ENCODE measurements at places on chromosomes 11 and 22.

DNA sequence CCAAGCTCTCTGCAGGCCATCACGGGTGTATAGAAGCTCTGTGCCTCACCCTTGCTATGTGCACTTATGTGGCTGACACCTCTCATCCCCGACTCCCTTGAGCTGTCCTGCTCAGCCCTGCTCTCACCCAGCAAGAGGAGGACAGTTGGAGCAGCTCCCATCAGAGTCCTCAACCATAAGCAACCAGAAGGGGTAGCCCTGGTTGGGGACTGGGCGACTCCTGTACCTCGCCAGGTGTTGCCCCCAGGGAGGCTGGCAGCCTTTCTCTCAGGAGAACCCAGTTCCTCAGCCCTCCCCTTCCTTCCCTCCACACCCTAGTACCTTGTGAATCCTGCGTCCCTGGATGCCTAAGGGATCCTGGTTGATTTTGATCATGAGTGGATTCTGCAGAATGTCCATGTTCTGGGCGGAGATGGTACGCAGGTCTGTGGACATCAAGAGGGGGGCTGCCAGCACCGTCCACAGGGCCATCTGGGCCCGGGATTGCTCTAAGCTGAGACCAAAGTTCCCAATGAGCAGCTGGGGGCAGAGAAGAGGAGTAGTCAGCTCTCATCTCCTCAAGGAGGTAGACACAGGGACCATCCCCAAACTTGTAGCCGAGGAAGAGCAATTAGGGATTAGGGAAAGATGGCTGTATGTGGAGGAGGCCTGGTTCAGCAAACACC, 8.0 kb downstream of the NAGA start:
- no peak for DNase-seq

DNA sequence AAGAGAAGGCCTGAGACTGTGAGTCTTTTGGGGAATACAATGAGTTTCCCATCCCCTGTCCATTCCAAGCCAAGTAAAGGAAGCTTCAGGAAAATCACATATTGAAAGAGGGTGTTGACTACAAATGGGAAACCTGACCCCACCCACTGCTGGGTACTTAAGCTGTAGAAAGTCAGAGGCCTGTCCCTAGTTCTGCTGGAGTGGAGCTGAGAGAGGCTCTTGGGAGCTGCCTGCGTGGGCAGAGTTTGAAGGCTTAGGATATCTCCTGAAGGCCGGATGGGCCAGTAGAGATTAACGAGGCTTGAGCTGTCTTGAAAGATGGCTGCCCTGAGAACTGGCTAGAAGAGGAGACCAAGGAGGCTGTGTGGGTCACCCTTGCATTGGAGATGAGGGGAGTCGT, 176.2 kb upstream of the NECTIN1 start:
- DNase-seq, result no peak

DNA sequence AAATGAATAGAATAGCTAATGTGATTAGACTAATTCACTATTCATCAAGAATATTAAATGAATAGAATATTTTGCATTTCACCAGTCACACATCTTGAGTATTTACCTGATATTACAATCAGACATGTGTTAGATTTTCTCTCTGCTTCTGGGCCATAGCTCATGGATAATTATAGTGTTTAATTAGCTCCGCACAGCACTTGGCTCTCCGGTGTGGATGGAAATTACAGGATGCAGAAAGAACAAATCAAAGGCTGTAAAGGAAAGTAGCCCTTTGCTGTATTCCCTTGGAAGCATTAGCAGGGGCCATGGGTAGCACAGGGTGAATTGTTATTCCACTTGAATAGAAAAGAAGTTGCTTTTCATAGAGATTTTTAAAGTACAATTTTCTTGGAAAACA, 320.3 kb upstream of the SORL1-AS1 start:
- DNase-seq, result no peak

DNA sequence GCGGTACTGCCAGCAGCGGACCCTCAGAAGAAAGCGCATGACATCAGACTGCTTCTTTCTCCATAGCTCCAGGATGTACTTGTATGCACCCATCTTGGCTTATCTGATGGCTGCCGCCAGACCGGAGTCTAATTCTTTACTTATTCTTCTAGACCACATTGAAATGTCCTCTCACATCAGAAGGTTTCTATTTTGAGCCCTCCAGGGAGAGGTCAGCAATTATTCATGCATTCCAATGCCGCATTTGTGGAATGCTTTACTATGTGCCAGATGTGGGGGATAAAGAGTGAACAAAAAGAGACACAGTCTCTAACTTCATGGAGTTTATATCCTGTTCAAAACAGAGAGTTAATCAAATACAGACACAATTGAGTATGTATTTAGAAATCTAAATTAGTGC, 230.1 kb downstream of the MIAT start:
- DNase-seq, result no peak

DNA sequence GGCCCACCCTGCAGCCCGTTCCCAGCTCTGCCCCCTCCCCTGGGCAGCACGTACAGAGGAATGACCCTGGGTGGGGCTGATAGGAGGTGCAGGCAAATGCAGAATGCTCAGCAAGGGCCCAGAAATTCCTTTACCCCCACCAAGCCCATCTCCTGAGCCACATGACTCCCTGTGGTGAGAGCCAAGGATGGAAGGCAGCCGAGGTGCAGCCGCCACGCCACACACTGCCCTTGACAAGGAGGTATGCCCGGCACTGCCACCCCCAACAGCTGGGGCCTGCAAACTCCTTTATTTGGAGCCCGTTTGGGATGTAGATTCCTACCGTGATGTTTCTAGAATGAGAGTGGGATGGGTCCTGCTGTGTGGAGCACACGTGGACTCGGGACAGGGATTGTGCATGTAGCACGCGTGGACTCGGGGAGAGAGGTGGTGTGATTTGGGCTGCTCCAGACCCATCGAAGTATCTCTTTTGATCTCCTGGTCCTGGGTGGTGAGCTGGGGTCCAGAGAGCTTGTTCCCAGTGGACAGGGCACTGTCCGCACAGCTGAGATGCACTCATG, 12.9 kb downstream of the GTSE1 start:
- DNase-seq, result no peak

- DNase-seq, result no peak
These were observed 458 bp downstream of the FXYD6 start for GRCh38 chr11:117876059-117876340.

GRCh38 chr11:35892166-35892565, 51.7 kb upstream of the LDLRAD3 start:
- DNase-seq, result no peak

- peak; percentile 58 for DNase-seq
These were observed 25.7 kb downstream of the DRD4 start for GRCh38 chr11:662689-663274.

DNA sequence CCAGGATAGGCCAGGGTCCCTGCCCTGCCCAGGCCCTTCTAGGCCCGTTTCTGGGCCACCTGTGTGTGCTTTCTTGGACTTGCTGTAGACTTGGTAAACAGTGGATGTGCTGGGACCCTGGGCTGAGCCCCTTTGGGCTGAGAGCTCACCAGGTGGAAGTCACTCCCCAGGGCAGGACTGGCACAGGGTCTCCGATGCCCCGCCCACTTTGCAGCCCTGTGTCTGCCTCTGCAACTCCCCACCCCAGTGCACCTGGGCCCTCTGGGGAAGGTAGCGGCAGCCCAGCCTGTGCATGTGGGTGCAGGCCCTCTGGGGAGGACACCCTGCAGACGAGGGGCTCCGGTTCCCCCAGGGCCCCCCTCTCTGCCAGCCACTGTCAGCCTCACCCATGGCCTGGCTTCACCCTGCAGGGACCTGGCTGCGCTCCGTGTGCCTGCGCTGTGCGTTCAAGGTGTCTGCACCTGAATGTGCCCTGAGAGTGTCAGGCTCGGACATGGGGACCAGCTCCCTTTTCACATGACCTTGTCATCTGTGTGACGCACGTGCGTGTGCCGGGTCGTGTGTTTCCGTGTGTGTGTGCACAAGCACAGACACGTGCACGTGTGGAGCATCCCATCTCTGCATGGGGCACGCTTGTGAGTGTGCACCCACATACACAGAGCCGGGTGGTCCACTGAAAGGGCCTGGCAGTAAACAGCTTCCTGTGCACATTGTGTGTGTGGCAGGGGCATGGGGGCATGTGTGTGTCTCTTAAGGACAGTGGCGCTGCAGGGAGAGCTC, 118.5 kb downstream of the KCNQ1OT1 start:
- no peak for DNase-seq

DNA sequence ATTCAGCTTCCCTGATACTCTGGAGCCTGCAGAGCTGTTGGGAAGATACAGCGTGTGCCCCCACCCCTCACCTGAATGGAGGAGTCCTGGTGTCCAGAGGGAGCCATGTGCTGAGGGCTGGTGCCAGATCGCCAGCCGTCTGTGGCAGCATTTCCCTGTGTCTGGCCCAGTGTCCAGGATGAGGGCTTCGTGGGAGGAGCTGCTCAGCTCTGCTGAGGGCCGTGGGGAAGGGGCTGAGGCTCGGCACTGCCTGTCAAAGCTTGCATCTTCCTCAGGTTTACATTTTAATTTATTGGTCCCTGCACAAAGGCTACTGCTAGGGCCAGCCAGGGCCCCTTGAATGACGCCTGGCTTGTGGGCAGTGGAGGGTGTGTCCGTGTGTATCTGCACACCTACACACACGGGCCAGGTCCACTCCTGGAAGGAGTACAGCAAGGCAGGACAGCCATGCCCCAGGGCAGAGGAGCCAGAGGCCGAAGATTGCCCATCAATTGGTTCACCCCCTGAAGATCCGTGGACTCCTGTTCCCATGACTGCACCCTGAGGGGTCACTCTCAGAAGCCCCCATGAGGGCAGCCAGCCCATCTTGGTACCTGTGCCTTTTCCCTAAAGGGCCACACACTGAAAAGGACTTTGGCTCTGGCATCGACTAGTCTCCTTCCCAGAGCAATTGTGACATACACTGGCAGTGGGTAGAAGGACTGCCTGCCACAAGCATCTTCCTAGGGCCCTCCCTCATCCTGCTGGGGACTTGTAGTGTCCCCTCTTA, 107.7 kb upstream of the PARVA start:
- DNase-seq, result no peak

DNA sequence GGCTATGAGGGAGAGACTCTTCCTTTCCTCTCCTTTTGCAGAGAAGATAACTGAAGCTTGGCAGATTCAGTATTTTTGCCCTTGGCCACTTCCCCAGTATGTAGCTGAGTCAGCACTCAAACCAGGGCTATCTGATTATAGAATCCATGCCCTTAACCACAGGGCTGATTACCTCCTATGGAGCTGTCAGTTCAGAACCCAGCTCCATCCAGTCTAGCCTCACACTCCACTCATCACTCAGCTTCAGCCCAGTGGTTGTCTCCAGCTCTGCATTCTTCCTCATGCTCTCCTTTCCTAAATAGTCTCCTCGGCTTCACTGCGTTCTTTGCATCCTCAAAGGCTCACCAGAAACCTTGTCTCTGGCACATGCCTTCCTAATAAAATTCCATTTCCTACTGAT, 151.6 kb upstream of the BLID start:
- DNase-seq, result no peak

DNA sequence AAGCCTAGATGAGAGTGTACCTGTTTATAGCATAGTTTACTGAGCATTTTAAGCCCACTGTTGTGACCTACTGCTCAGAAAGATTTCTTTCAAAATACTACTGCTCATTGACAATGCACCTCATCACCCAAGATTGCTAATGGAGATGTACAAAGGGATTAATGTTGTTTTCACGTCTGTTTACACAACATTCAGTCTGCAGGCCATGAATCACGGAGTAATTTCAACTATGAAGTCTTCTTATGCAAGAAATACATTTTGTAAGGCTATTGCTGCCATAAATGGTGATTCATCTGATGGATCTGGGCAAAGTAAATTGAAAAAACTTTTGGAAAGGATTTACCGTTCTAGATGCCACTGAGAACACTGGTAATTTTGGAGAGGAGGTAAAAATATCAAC, 112.9 kb downstream of the KIF18A start:
- no peak for DNase-seq

GRCh38 chr22:20957102-20957682, 9.9 kb upstream of the AIFM3 start:
- DNase-seq, result no peak

DNA sequence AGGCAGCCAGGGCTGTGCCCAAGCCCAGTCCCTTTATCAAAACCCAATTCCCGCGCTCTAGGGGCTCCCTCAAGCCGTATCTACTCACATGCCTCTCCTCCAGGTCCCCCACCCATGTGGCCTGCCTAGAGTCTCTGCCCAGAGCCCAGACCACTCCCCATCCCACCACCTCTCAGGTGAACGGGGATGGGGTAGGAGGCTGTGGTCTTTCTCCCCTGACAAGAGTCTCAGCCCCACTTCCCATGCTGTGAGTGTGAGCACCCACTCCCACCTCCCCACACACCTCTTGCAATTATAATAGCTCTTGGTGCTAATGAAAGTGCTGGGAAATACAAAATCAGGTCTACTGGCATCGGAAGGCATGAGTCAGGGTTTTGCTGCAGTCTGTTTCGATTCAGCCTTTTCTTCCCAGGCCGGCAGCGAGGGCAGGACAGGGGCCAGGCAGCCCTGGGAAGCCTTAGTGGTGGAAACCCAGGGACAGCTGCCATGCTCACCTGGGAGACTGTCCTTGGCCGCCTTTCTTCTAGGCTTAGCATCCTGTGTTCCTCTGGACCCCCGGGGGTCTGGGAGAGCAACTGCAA, 16.7 kb upstream of the TMPRSS4 start:
- no peak for DNase-seq

DNA sequence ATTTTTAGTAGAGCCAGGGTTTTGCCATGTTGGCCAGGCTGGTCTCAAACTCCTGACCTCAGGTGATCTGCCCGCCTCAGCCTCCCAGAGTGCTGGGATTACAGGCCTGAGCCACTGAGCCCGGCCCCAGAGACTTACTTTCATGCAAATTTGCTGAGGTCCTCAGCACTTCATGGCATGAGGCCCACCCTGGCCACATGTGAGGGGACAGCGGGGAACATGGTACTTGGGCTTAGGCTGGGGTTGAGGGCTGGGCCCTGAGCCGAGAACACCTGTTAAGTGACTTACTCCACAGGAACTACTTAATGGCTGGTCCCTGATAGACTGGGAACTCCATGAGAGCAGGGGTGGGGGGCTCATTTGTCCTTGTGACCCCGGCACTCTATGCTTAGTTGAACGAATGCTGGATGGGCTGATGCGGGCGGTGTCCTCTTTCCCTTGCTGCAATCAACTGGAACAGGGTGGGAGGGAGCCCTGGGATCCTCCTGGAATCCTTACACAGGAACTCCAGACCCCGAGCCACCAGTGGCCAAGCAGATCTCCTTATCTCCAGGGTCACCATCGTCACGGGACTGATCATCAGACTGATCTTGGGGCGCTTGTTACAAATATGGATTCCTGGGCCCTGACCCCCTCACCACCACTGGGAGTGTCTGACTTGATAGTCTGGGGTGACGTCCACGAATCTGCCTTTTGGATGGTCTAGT, 1.0 kb downstream of the VSIG10L2 start:
- DNase-seq, result no peak

GRCh38 chr11:38169286-38169685, 1571.2 kb upstream of the RAG2 start:
- no peak for DNase-seq

GRCh38 chr22:50139843-50140415, 30.6 kb upstream of the PANX2 start:
- peak; percentile 75 for DNase-seq

Measured in NAMALWA (cell line).